ENCODE measurements at places on chromosomes 1 and 21.

GRCh38 chr1:180921891-180922630 lies 9.4 kb downstream of the KIAA1614 start:
- no peak for DNase-seq

- no peak for DNase-seq
These were observed 67.6 kb upstream of the ABCG1 start for GRCh38 chr21:42151148-42151947.

- no peak for DNase-seq
These were observed 286.1 kb upstream of the ESRRG start for GRCh38 chr1:217009376-217009775.

GRCh38 chr1:204924013-204924759 lies 53.5 kb downstream of the NFASC start:
- DNase-seq, result no peak

GRCh38 chr1:52550447-52550846 lies 2.4 kb downstream of the TUT4 start:
- DNase-seq, result no peak

DNA sequence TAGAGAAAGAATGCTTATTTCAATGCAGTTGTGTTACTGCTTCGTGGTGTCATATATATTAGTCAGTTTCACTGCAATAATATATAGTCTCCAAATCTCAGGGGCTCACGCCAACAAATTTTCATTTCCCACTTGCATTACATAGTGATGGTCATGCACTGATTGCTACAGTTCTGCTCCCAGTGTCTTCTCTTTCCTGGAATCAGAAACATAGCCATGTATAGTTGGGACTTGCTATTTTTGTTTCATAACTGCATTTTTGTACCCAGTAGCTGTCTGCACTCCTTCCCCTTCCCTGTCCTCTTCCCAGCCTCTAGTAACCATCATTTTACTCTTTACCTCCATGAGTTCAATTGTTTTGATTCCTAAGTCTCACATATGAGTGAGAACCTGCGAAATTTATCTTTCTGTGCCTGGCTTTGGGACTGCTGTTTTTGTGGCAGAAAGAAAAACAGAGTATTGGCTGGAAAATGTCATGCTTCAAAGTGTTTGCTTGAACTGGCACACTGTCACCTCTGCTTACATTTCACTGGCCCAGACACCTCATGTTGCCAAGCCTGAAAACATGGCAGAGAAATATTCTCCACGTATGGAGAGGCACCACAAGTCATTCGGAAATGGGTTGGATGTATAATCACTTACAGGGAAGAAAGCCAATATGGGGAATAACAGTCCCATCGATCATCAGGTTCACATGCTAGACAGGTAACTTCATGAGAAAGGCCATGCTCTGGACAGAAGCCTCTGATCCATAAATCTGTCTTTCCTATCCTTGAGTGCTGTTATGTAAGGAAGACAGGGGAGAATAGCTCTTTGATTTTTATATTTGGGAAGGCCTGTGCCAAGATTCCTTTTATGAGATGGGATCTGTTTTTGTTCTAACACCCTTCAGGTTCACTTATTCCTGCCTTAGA lies 60.4 kb upstream of the BACH1 start:
- DNase-seq, result no peak

GRCh38 chr1:12035312-12035711 lies 16.0 kb downstream of the MIIP start:
- DNase-seq, result no peak

GRCh38 chr1:36699113-36699911 lies 216.6 kb upstream of the CSF3R start:
- no peak for DNase-seq

- DNase-seq, result no peak
These were observed 62.4 kb upstream of the TNFSF18 start for GRCh38 chr1:173113015-173113741.

DNA sequence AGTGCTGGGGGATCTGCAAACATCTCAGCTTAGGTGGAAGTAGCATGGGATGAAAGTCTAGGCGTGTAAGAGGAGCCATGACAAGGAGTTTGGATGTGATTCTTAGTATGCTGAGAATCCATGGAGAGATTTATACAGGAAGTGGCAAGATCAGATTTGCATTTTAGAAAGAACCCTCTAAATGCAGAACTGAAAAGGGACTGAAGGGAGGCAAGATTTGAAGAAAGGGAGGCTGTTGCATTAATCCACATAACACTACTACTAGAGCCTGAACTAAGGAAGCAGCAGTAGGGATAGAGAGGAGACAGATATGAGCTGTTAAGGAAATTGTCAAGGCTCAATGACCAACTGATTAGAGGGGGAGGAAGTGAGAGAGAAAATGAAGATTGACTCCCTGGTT lies 9.8 kb downstream of the C1orf74 start:
- no peak for DNase-seq

- DNase-seq, result no peak
These were observed 3.3 kb upstream of the PCBP3 start for GRCh38 chr21:45640001-45640887.

- DNase-seq, result no peak
These were observed 28.5 kb upstream of the CAMSAP2 start for GRCh38 chr1:200710166-200710565.

DNA sequence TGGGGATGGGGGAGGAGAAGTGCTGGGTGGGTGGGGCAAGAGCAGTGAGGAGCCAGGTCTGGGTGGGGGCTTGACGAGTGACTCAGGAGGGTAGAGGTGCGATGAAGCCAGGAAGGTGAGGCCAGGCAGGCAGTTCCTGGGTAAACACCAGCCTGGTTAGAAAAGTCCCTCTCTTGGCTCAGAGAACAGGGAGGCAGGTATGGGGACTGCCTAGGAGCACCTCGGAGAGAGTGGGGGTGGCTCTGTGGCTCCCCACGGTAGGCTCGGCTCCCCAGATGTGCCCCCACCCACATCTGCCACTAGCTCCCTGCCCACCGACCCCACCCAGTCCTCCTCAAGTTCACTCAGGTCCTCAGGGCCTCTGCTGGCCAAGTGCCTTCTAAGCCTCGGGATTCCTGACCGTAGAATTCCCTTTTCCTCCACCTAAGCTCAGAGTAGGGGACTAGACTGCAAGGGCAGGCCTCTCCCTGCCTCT lies 1.2 kb downstream of the HSPG2 start:
- no peak for DNase-seq

- DNase-seq, result no peak
These were observed 35.0 kb downstream of the INAVA start for GRCh38 chr1:200929530-200930278.

Measured in GDM1 (cell line).